ENCODE measurements at places on chromosomes 16 and 17.

DNA sequence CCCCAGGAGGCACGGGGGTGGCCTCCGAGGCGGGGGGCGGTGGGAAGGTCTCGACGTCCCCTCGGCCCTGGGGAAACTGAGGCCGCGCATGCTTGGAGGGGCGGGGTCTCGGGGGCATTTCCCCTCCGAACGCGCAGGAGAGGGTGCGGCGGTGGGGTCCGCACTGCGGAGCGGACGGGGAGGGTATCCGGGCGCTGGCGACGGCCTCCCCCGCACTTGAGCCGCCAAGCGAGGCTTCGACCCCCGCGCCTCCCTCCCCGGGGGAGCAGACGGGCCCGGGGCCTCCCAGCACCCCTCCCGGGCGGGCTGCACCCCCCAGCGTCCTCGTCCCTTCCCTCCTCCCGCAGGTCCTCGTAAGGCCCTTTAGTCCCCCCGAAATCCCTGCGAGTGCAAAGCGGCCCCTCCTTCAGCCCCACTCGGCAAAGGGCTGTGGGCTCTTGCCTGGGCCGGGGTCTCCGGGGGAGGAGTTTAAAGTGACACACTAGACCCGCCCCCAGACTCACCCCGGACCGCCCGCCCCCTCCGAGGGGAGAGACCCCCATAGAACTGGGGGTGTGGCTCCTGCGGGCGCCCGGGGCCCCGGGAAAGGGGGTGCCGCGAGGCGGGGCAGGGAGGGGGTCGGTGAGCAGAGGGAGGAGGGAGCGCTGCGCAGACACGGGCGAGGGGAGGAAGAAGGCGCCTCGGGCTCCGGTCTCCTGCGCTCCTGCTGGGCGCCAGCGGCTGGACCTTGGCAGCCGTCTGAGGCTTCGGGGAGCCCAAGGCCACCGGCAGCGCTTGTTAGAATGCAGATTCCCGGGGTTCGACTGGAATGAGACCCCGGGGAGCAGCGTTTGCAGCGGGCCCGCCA, 632 bp downstream of the BAIAP3 start:
- DNase-seq = no peak

GRCh38 chr16:67210069-67210937, 11.4 kb downstream of the ELMO3 start:
- DNase-seq = no peak

DNA sequence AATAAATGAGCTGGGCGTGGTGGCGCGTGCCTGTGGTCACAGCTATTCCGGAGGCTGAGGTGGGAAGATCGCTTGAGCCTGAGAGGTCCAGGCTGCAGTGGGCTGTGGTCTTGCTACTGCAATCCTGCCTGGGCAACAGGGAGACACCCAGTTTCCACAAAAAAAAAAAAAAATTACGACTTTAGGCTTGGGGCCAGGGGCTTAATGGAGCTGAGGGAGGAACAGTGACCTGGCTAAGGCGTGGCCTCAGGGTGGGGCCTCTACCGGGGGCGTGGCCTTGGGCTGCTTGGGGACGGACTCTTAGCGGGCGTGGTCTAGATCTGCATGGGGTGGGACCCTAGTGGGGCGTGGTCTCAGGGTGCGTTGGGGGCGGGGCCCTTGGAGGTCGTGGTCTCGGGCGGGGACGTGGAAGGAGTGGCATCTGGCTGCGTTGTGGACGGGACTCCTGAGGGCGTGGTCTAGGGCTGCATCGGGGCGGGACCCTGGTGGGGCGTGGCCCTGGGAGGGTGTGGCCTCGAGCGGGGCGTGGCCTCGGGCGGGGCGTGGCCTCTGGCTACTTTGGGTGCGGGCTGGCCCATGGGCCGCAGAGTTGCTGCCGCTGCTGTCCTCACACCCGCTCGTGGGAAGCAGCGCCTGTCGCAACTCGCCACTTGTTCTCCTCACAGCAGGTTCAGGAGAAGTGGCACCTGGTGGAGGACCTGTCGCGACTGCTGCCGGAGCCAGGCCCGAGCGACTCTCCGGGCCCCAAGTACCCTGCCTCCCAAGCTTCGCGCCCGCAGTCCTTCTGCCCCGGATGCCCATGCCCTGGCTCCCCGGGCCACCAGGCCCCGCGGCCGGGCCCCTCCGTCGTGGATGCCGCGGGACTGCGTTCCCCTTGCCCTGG, 5.8 kb upstream of the C17orf99 start:
- peak; percentile 87 for DNase-seq

- no peak for DNase-seq
These were observed 128.4 kb downstream of the PRKCB start for GRCh38 chr16:23964136-23964535.

GRCh38 chr17:68646626-68647526, 45.7 kb upstream of the FAM20A start:
- no peak for DNase-seq

DNA sequence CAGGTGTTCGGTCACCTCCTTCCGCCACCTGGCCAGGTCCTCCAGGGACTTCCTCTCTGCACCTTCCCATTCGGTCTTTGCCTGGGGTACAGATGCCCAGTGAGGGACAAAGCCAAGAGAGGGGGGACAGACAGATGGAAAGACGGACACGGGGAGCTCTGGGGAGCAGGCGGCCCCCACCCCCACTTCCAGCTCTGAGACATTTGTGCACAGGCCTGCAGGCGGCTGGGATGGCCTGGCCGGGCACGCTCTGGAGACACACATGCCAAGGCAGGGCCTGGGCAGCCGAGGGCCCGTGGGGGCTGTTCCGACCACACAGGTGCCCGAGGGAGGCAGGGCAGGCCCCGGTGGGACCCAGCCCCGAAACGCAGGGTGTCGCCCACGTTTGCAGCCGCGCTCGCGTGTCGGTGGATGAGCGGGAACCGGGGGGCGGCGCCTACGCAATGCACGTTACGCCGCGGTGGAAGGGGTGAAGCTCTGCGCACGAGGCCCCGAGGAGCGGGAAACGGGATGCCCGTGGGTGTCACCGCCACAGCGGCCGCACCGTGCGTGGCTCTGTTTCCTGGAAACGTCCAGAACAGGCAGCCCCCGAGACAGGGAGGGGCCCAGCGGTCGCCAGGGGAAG, 6.0 kb downstream of the PERCC1 start:
- no peak for DNase-seq

DNA sequence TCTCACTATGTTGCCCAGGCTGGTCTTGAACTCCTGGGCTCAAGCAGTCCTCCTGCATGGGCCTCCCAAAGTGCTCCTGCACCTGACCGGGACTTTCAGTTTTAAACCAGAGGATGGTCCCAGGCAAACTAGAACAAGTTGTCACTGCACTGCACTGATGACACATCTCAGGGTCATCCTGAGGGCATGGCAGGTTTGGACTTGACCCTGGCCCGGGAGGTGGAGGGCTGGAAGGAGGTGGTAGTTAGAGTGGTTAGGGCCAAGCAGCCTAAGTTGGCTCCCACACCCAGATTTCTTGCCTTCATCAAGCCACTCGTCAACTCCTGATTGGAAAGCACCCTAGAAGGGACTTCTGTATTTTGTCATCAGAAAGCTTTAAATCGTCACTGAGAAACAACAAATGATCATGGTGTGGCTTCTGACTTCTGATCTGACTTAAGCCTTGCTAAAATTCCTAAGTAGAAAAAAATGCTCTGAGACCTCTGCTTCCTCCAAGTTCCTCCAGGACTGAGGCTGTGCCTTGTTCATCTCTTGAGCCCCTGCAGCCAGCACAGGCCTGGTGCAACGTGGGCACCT, 43.5 kb downstream of the EMP2 start:
- no peak for DNase-seq

Data from activated gamma-delta T cell treated with Interleukin-2 at 50 U/mL for 16 hours (primary cell).